Transverse colon (tissue), 4 donors: ENCODE measurements at places on chromosomes 16 and 17. TPM values are rescaled to one million over a fixed set of nuclear protein-coding genes. Genes with fewer than 3 reads are reported as not detected.
A peak's percentile ranks its signal among the peaks of the same experiment; 100 is the strongest.

GRCh38 chr17:80455336-80455710 is 21.1 kb downstream of the NPTX1 start:
- no peaks in the 10 kb centered on the region for H3K27me3 ChIP-seq
- peak overlapping the region; percentile 95 for H3K27ac ChIP-seq
- peaks cover 36% of the 10 kb centered on the region for H3K4me1 ChIP-seq
- peak; percentile 58 for DNase-seq

NPIPB9 gene
- total RNA-seq: 23.9 TPM

SLC13A2 gene
- 49.7 TPM for total RNA-seq

GRCh38 chr16:19294156-19294649 is 8.7 kb downstream of the CLEC19A start:
- no peak overlapping the region for H3K27ac ChIP-seq
- DNase-seq: peak; percentile 37
- H3K4me3 ChIP-seq: no peak overlapping the region
- no peaks in the 10 kb centered on the region for H3K27me3 ChIP-seq
- no peaks in the 10 kb centered on the region for H3K4me1 ChIP-seq
- no peaks in the 10 kb centered on the region for H3K36me3 ChIP-seq

- H3K4me3 ChIP-seq: no peak overlapping the region
- no peaks in the 10 kb centered on the region for H3K36me3 ChIP-seq
- H3K27ac ChIP-seq: no peak overlapping the region
- H3K27me3 ChIP-seq: no peaks in the 10 kb centered on the region
- H3K4me1 ChIP-seq: no peaks in the 10 kb centered on the region
Measured at GRCh38 chr17:83150369-83151055, 71.1 kb downstream of the METRNL start.

GRCh38 chr17:21167303-21167702 is 40.5 kb downstream of the DHRS7B start:
- peak overlapping the region; percentile 73 for H3K27ac ChIP-seq
- no peak for DNase-seq
- H3K4me3 ChIP-seq: no peak overlapping the region
- H3K4me1 ChIP-seq: peaks cover 23% of the 10 kb centered on the region
